ENCODE measurements at places on chromosomes 12 and 14.
A peak's percentile ranks its signal among the peaks of the same experiment; 100 is the strongest.

- no peak for DNase-seq
These were observed 605.5 kb downstream of the DIO2 start for GRCh38 chr14:79605849-79606248.

DNA sequence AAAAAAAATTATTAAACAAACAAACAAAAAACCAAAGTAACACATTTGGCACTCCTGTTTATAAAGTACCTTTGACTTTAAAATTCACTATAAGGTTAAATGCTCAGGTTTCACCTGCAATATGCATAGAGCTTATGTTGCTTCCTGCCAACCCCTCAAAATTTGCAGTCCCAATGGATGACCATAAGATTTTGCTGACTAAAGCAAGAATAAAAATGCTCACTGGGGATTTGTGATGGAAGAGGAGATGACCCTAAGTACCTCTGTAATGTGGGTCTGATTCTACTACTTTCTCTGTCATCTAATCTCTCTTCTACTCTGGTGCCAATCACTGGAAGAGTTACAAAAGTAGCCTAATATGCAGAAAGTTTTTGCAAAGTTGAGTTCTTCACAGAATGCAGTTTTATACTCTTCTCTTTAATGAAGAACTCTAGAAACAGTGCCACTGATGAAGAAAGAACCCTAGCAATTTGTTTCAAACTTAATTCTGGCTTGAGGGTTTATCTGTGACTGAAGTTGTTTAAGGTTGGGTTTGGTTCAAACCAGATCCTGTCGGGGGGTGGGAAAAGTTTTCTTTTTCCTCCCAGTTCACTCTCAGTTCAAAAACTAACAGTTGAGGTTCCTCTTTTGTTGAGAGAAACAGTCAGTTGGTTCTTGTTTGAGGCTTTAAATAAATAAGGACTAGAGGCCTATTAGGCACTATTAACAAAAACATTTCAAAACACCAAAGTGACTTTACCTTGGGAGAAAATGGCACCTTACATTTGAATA, 10.9 kb downstream of the WASHC3 start:
- no peak for DNase-seq

DNA sequence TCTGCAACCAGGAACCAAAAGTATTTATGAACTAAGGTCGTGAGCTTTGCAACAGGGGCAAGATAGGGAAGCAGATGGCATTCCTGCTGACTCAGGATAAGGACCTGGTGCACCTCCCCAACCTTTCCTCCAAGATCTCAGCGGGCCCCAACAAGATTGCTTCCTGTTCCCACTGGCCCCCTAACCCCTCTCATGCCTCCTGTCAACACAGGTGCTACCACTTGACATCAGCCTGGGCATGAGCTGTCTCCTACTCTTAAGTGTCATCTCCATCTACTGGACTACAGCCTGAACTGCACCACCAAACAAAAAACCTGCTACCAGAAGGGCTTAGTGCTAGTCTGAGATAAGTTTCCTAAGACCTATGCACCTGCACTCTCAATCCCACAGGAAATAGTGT, 32.7 kb downstream of the MED6 start:
- peak; percentile 2 for DNase-seq

- DNase-seq, result no peak
These were observed 1321.5 kb upstream of the FLRT2 start for GRCh38 chr14:84208451-84208850.

DNA sequence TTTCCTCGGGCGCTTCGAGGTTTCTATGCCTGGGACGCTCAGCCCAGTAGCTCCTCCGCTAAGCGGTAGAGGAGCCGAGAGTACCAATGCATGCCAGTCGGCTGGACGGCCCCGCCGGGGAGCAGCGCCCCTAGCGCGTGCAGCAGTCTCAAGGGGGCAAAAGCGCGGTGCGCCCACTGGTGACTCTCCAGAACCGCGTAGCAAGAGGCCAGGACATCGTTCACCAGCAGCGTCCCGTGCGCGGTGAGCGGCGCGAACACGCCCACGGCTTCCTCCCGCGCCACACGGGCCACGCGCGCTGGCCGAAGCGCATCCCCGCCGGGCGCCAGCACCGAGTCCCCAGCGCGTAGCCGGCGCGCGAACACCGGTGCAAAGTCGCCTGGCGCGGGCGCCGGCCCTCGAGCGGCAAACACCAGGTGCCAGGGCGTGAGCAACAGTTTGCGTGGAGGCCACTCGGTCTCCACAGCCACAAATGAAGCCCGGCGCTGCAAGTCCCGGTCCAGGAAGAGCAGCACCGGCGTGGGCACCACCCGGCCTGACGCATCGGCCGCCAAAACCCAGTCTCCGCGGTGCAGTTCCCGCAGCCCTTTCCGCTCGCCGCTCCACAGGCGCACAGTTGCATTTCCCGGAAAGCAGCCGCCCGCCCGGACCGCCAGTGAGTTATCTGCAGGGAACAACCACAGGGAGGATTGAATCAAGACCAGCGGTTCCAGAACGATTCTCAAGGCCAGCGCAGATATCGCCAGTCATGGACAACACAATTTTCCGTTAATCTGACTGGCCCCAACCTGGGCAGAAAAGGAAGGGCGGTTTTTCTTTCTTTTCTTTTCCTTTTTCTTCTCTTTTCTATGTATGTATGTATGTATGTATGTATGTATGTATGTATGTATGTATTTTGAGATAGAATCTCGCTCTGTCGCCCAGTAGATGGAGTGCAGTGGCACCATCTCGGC, 4.5 kb downstream of the DHH start:
- DNase-seq, result no peak

DNA sequence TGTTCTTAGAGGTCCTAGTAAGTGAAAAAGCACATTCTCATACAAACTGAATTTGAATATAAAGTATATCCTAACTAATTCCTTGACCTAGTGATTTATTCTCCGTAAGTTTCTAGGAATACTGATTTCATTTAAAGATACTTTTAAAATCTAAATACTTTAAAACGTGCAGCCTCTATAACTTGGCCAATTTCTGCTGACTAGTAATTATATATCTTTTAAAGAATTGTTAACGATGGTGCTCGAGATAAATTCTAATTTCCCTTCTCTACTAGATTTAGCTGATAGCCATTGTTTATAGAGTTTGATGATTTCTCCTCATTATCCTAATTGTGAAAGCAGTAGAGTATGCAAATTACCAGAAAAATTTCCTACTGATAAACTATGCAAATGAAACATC, 257.9 kb downstream of the ADAMTS20 start:
- DNase-seq, result no peak

- DNase-seq, result no peak
These were observed 77.8 kb downstream of the VWF start for GRCh38 chr12:6046511-6047180.

DNA sequence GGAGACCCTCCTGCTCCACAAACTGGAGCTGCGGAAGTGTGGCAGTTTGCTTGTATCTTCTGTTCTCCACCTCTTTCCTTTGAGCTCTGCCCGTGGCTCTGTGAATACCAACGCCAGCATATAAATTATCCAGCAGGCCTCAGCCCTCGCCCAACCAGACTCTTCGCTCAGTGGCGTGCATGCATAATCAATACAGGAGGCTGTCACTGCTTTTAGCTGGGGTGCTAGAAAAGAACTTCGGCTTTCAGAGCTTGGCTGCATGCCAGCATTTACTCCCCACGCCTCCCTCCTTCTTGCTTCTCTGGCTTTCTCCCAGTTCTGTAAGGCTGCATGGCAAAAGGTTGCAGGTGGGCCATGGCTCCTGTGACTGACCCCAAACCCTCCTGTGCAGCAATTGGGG, 26.9 kb downstream of the NRXN3 start:
- DNase-seq, result no peak

- DNase-seq, result no peak
These were observed 53.8 kb upstream of the CLEC14A start for GRCh38 chr14:38309522-38310277.

GRCh38 chr14:91501951-91502930, 7.9 kb downstream of the PPP4R3A start:
- no peak for DNase-seq

- no peak for DNase-seq
These were observed 23.4 kb downstream of the APOBEC1 start for GRCh38 chr12:7642287-7642686.

DNA sequence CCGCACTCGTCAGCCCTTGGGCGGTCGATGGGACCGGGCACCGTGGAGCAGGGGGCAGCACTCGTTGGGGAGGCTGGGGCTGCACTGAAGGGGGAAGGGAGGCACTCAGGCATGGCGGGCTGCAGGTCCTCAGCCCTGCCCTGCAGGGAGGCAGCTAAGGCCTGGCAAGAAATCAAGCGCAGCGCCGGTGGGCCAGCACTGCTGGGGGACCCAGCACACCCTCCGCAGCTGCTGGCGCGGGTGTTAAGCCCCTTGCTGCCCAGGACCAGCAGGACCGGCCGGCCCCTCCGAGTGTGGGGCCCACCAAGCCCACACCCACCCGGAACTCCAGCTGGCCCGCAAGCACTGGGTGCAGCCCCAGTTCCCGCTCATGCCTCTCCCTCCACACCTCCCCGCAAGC, 35.7 kb upstream of the YAF2 start:
- no peak for DNase-seq

DNA sequence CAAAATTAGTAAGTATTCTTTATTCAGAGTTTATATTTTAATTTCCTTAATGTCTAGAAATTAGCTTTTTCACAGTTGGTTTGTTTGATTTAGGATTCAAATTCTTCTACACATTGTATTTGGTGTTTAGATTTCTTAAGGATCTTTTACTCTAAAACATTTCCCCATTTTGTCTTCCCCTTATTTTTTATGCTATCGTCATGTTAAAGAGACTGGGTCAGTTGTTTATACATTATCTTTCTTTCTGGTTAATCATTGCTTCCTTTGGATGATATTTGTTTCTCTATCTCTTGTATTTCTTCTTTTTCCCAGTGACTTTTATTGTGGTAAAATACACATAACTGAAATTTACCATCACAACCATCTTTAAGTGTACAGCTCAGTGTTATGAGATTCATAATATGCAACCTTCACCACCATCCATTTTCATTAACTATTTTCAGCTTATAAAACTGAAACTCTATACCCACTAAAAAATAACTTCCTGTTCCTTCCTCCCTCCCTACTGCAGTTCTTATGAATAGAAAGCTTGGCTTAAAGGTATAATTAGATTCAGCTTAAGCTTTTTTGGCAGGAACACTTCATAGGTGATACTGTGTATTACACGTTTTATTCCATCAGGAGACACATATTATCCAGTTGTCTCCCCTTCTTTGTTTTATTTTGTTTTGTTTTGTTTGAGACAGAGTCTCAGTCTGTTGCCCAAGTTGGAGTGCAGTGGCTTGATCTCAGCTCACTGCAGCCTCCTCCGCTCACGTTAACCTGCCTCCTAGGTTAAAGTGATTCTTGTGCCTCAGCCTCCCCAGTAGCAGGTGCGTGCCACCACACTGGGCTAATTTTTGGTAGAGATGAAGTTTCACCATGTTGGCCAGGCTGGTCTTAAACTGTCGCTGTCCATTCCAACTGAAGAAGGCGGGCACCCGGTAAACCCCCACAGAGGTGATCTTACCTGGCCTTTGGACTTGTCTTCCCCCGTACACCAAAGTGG, 45.0 kb downstream of the NOPCHAP1 start:
- no peak for DNase-seq

DNA sequence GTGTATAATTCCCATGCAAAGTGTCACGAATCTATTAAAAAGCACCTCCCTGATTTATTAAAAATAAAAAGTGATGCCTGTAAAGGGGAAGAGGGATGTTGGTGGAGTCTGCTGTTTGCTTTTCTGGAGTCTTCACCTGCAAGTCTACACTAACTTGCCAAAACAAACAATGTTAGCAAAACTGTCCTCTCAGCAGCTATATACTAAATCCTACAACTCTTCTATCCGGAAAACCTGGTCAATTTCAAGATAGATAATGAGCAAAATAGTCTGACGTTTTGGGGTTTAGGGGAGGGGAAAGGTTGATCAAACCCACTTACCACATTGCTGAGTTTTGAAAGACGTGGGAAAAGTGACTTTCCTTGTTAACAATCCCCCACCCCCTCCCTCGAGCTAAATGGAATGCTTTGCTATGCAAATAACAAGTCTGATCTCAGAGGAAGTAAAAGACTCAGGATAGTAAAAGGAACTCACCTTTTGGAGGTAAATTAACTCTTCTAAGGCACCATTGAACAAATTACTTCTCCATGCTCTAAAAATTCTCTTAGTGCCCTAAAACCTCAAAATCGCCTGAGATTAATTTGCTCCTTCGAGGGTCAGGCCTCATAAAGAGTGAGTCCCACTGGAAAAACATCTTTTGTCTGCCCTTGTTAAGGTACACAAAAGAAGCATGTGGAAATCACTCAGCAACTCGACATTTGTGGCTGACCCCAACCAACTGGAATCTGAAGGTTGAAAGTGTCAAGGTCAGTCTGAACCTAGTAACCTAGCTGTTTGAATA, 13.5 kb downstream of the BMP4 start:
- no peak for DNase-seq

- DNase-seq, result peak; percentile 79
These were observed 72.8 kb upstream of the ARHGAP5 start for GRCh38 chr14:32004300-32004699.

- no peak for DNase-seq
These were observed 42.4 kb downstream of the LRRC74A start for GRCh38 chr14:76868454-76869170.

GRCh38 chr12:23795494-23795893, 154.0 kb downstream of the SOX5 start:
- DNase-seq, result no peak

- no peak for DNase-seq
These were observed 8.2 kb downstream of the SIX1 start for GRCh38 chr14:60640859-60641741.

DNA sequence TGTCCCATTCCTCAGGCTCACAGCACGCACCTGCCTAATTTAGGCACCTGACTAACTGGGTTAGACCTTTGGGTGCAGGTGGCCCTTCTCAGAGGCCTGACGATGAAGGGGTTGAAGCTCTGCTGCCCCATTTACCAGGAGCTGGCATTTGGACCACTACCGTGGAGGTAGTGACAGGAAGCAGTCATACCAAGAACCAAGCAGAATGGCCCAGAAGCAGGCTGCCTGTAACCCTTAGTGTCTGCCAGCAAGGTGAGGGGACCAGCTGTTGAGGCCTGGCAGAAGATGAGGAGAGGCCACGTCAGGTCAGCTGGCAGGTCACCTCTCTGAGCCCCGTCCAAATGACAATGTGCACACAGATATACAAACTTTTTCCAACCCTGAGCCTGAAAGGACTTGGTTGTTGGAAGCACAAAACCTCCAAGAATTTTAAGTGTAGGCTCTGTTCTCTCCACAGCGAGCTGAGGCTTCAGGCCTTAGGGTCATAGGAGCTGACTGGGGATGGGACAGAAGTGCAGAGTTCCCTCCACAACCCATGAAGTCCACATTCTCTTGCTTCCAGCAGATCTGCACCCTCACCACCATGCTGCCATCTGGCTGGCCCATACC, 23.1 kb downstream of the VASH1 start:
- no peak for DNase-seq

DNA sequence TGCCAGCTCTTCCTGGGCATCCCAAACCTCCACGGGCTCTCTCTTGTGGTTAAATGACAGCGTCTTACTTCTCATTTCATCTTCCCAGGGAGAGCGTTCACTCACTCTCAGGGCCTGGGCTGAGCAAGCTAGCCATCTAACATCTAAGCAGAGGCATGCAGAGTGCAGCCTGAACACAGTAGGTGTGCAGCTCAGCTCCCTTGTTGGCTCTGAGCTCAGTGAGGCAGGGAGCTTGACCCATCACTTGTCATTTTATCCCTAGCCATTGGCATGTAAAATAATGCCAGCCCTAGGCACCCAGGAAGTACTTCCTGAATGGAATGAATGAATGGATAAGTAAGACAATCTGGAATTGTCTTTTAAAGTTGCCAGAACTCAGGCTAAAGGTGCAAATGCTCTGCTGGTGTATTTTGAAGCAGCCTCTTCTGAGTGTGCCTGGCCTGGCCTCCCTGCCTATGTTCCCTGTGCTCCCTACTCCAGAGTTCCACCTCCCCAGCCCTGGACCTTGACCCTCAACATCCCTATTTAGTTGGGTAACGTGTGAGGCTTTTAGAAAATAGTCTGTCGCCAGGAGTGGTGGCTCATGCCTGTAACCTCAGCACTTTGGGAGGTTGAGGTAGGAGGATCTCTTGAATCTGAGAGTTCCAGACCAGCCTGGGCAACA, 9.5 kb upstream of the MEG3 start:
- DNase-seq, result no peak

All from stromal cell of bone marrow (primary cell).